Psoas muscle (tissue), 8 donors: ENCODE measurements at places on chromosomes 2 and 18. TPM values are rescaled to one million over a fixed set of nuclear protein-coding genes. Genes with fewer than 3 reads are reported as not detected.

Gene CD226
- 0.66 TPM for total RNA-seq

Gene LIPG
- total RNA-seq = 4.3 TPM

Gene RESP18
- total RNA-seq = not detected

Gene HOXD13
- total RNA-seq = not detected

Gene NAPG
- 14.7 TPM for total RNA-seq

Gene TXNDC2
- not detected for total RNA-seq
